SJSA1 (cell line): ENCODE measurements at places on chromosomes 13 and 19. TPM values are rescaled to one million over a fixed set of nuclear protein-coding genes. Genes with fewer than 3 reads are reported as not detected.

GRCh38 chr13:106449096-106449495 lies 86.4 kb downstream of the EFNB2 start:
- H3K27ac ChIP-seq = no peak overlapping the region
- H3K27me3 ChIP-seq = peaks cover 2% of the 10 kb centered on the region
- H3K4me3 ChIP-seq = no peak overlapping the region
- no peaks in the 10 kb centered on the region for H3K4me1 ChIP-seq
- no peaks in the 10 kb centered on the region for H3K36me3 ChIP-seq

DNA sequence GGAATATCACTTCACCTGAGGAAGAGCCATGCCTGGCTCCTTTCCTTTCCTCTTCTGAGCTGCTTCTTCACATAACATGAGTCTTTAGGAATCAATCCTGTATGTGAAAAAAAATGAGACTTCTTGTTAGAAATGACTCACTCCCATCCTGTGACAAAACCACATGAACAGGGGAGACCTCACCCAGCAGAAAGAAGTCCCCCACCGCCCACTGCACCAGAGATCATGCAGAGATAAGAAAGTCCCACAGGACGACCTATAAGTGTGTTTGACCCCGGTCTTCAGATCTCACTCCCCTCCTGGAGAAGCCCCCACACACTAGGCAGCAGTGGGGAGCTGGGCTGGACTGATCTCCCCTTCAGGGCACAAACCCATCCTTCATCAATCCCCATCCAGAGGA lies 7.8 kb downstream of the ZNF600 start:
- no peak overlapping the region for H3K4me3 ChIP-seq
- DNase-seq = no peak
- H3K4me1 ChIP-seq = no peaks in the 10 kb centered on the region
- H3K36me3 ChIP-seq = 0 out of 2 replicates have a peak, but pooled peaks cover 3% of the 10 kb centered on the region
- no peaks in the 10 kb centered on the region for H3K27me3 ChIP-seq

DNA sequence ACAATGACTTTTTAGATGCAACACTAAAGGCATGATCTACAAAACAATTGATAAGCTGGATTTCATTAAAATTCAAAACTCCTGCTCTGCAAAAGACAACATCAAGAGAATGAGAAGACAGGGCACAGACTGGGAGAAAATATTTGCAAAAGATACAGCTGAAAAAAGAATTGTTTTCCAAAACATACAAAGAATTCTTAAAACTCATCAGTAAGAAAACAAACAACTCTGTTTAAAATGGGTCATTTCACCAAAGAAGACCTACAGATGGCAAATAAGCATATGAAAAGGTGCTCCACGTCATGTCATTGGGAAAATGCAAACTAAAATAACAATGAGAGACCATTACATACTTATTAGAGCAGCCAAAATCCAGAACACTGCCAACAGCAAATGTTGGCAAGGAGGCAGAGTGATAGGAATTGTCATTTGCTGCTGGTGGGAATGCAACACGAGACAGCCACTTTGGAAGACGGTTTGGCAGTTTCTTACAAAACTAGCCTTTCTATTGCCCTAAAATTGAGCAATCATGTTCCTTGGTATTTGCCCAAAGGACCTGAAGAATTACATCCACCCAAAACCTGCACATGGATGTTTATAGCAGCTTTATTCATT lies 39.2 kb downstream of the FLT1 start:
- H3K27me3 ChIP-seq = no peaks in the 10 kb centered on the region
- no peak for DNase-seq
- no peaks in the 10 kb centered on the region for H3K36me3 ChIP-seq
- H3K4me1 ChIP-seq = no peaks in the 10 kb centered on the region

Gene TMEM38A
- 0.13 and 0.97 TPM in 2 replicates for total RNA-seq

Gene CYP2F1
- not detected in 2 replicates for total RNA-seq
